ENCODE measurements at places on chromosomes 5 and 9.
A peak's percentile ranks its signal among the peaks of the same experiment; 100 is the strongest.

- DNase-seq = no peak
Observed at GRCh38 chr5:132074772-132075718, 1.5 kb downstream of the CSF2 start.

GRCh38 chr5:76473661-76474060 is 70.6 kb downstream of the IQGAP2 start:
- DNase-seq = no peak

DNA sequence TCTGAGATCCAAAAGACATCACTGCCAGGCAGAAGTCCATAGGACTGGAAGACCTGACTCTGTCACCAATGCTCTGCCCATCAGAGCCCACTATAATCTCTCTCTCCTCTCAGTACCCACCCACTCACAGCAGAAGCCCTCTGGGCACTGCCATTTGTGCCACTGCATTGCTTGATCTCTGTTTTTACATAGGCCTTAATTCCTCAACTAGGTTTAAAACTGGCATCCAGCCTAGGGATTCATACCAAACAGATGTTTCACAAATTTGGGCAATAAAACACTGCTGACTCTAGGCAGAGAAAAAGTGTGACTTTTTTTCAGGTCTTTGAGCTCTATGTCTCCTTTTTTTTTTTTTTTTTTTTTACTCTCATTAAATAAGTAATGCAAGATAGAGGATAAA is 91.1 kb upstream of the RANBP3L start:
- DNase-seq = peak; percentile 22

- peak; percentile 87 for DNase-seq
Observed at GRCh38 chr5:127705120-127705892, 2.1 kb downstream of the CCDC192 start.

DNA sequence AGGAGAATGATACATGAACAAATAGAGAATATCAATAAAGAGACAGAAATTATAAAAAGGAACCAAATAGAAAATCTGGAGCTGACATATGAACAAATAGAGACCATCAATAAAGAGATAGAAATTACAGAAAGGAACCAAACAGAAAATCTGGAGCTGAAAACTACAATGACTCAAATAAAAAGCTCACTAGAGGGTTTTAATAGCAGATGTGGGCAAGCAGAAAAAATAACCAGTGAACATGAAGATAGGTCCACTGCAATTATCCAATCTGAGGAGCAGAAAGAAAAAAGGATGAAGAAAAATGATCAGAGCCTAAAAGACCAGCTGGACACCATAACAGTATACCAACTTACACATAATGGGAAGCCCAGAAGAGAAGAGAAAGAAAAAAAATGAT is 353.7 kb downstream of the ARL15 start:
- no peak for DNase-seq

DNA sequence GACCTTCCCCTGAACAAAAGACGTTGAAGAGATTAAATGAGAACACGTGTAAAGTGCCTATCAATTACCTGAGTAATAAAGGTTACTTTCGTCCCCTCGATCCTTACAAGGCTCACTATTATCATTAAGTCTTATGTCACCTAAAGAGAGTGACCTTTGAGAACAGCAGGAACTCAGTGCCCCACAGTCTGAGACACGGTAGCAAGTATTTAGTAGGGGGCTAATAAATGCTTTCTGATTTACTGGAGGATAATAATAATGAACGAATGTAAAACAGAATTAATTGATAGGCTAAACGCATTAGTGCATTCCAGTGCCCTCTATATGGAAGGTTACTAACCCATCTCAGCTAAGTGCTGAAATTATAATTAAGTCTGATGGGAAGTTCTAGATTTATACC is 199.9 kb downstream of the FBXL17 start:
- DNase-seq = no peak

- no peak for DNase-seq
Observed at GRCh38 chr5:175745210-175745609, 87.3 kb downstream of the HRH2 start.

GRCh38 chr9:136713550-136713949 is 1.2 kb downstream of the DIPK1B start:
- no peak for DNase-seq

GRCh38 chr5:99191206-99191745 is 262.5 kb upstream of the CHD1 start:
- peak; percentile 3 for DNase-seq

DNA sequence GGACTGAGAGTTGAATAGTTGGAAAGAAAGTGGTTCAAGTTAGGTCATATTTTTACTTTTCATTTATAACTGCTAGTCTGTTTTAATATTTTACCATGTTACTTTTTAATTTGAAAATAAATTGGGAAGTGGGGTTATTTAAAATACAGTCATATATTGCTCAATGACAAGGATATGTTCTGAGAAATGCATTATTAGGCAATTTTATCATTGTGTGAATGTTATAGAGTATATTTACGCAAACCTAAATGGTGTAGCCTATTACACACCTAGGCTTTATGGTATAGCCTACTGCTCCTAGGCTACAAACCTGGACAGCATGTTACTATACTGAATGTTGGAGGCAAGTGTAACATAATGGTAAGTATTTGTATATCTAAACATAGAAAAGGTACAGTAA is 5.2 kb downstream of the CCDC152 start:
- no peak for DNase-seq
